IPS DF 19.7 (cell line): ENCODE measurements at places on chromosomes 16 and 17.

DNA sequence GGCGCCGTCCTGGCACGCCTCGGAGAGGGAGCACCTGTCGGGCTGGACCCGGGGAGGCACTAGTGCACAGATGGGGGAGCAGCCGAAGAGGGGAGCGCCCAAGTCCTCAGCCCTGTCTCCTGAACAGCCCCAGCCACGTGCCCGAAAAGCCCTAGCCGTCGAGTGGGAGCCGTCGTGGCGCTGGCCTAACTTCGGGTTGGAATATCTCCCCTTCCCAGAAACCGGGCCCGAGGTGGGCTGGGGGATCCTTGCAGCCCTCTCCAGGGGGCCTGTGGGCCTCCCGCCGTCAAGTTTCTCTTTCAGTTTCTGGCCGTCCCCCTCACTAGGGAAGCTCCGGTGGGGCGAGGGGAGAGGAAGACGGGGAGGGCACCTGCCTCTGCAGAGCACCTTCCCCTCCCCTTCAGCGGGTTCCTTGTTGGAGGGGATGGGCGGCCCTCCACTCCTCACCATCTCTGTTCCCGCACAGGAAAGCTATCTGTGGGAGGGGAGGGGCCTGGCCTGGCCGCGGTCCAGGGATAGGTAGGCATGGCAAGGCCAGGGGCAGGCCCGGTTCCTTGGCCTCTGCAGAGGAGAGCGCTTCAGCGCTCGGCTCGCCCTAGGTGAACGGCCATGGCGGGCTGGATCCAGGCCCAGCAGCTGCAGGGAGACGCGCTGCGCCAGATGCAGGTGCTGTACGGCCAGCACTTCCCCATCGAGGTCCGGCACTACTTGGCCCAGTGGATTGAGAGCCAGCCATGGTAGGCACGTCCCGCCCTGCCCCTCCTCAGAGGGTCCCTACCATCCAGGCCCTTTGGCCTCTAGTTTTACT is 709 bp downstream of the STAT5A start:
- no peak for DNase-seq

DNA sequence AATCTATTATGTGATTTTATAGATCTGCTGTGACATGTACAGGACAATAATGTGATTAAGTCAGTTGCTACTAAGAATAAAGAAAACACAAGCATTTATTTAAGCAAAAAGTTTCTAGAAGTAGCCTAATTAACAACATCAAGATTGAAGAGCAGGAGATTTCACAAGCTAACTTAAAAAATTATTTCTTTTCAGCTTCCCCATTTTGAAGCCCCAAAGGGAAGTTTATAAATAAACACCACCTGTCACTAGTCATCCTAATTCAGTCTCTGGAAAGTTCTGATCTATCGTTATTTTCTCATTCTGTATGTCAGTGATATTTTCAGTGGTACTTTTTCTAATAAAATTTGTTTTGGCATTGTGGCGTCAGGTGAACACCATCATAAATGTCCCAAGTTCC is 8.3 kb downstream of the CAPNS2 start:
- DNase-seq, result no peak

DNA sequence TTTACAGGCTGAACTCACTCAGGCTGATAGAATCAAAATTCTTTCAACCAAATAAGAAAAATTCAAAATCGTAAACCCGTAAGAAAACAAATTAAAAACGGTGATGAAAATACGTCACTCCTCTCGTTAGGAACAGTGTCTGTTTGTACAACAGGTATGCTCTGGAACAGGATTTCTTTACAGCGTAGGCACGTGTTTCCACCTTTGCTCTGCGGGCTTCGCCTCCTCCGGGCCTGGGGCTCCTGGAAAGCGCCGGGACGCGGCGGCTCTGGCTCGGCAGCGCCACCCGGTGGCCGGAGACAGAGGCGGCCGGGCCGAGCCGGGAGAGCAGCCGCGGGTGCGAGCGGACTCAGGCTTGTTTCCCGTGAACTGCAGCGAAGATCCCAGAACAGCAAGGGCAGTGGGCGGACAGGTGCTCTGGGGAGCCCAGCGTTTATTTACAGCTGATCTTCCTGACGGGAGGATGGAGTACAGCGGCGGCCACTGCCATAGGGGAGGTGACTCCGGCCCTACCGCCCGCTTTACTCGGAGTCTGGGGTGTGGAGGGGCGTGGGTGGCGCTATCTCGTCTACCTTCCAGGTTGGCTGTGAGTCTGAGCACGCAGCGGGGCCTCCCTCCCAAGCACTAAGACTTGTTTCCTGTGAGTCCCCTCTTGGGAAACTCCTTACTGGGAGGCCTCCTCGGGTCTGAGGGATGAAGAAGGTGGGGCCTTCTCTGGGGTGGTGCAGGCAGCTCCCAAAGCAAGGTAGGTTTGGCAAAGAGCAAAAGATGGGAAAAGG is 40.5 kb upstream of the ATP2A3 start:
- no peak for DNase-seq

GRCh38 chr17:4116516-4116915 is 26.3 kb downstream of the ZZEF1 start:
- DNase-seq, result peak; percentile 3

DNA sequence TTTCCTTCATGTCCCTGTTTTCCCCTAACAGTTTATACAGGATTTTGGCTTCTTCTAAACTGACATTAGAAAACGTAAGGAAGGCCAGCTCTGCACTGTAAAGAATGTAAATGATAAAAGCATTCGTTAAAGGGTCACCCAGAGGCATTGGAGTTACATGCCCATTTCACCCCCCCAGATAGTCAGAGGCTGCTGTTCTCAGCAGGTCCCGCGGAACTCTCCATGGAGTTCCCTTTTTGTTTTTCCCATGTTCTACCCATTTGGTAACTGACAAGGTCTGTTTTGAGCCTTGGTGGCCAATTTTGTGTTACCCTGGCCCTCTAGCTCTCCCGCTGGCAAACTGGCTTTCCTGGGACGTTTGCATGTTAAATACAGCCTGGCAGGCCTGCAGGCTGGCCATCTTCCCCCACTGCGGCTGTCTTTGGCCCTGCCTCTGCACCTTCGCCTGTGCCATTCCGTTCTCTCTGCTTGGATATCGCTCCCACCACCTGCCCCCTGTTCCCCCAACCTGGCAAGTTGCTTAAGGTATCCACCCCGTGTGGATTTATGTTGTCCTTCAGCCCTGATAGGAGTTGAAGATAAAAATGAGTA is 49.7 kb downstream of the EPN2 start:
- DNase-seq, result no peak

- no peak for DNase-seq
These were observed 34.7 kb upstream of the NAT9 start for GRCh38 chr17:74810699-74811485.

DNA sequence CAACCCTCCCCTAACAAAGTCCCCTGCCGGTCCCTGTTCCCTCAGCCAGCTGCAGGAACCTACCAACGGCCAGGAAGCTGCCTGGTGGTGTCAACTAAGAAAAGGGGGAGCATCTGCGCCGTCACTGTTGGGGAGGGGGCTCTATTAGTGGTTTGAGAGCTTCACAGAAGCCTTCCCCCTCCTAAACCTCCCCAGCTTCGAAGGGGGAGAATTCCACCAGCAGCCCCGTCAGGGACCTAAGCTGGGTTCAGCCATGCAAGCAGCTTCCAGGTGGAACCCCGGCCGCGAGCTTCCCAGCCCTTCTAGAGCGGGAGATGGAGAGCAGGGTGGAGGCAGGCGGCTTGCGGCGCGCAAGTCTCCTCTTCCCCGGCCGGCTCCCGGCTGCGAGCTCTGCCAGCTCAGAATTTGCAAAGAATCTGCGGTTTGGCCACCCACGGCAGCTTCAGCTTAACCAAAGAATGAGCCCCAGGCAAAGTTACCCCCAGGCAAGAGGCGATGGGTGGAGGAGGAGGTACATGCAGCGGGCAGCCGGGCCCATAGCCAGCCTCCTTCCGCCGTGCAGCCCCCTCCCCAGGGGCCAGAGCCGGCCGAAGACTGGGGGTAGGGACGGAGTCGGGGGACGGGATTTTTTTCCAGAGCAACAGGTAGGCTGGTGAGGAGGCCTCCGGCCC is 33.7 kb downstream of the DDX19A start:
- no peak for DNase-seq
